Effector CD4-positive, alpha-beta T cell (primary cell): ENCODE measurements at places on chromosomes 2 and 18.

- no peak for DNase-seq
Measured at GRCh38 chr18:13232086-13232917, 13.7 kb downstream of the LDLRAD4 start.

GRCh38 chr2:48574353-48575287 is 43.0 kb upstream of the GTF2A1L start:
- DNase-seq = no peak

DNA sequence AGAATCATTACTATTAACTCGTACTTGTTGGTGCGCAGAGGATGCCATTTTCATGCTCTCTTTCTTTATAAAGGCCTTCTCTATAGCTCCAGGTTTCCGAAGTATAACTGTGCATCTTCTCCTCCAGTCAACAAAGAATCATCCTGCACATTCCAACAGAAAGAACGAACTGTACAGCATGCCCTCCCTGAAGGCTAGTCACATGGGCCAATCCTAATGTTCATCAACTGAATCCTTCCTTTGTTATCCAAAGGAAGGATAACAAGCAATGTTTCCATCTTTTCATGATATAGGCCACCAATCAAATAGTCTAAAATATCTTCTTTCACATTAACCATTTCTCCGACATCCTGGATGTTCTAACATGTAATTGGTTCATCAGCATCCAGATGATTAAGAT is 66.9 kb upstream of the LDLRAD4 start:
- DNase-seq = no peak

DNA sequence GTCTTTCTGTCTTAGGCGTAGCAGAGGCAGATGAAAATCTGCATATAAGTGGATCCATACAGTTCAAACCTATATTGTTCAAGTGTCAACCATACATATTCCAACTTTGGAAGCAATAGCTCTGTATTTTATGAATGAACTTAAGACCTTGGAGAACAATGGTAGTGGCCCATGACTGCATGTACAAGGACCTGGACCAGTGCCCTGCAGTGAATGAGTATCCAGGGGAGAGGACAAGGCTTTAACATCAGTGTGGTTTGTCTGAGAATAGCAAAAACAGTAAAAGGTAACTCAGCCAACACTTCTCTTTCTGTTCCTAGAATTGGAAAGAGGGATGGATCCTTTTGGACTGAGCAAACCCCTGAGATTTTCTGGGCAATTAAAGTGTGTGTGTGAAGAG is 230.8 kb upstream of the LINC00305 start:
- no peak for DNase-seq

GRCh38 chr2:109437325-109438090 is 176.3 kb downstream of the SEPTIN10 start:
- DNase-seq = no peak
